ENCODE measurements at places on chromosomes 5 and 9. TPM values are rescaled to one million over a fixed set of nuclear protein-coding genes. Genes with fewer than 3 reads are reported as not detected.

The PCDHGB3 gene
- total RNA-seq = 2.6 TPM

DNA sequence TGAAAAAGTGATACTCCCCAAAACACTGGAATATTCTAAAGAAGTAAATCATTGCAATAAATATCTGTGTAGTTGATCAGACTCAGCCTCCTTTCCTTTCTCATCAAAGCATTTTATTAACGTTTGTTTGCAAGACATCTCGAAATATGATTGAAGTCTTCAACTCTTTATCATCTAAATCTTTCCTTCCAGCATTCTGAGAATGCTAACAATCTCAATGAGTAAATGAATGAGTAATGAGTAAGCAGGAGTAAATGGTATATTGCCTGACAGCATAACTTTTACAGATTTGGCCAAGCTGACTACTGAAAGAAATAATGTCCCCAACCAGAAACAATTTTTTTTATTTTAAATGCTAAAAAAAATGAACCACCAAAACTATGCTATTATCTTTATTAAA lies 157.1 kb downstream of the SLCO4C1 start:
- no peak for DNase-seq

DNA sequence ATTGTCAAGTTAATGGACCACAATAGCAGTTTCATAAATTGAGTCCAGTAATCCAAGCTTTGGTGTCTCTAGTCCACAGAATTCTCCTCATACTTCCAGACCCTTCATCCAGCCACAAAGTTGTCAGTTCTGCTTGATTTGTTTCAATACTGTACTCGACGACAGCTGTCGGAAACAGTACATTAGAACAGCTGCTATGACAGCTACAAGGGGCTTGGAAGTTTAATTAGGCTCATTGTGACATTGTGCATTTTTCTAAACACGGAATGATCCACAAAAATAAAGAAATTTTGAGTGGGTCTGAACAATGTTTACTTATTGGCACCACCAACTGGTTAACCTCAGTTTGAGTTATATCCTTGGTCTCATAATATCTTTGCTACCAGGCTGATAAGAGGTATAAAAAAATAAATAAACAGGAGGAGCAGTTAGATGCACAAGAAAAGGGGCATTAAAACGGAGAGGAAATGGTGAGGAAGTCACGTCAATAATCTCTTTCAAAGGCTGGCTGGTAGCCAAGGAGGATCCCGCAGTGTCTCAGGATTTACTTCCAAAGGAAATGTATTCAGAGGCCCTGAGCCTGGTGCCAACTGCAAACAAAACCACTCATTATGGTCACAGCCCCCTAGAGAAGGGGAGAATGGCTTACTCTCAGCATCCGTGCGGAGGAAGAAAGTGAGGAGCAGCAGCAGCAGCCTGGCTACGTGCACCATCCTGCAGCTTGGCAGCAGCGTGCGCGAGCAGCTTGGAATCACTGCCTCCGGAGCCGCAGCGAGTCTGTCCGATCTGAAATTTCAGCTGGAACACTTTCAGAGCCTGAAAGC lies 933.8 kb upstream of the DMAC1 start:
- DNase-seq = no peak

- DNase-seq = no peak
These were observed 9.8 kb upstream of the SYNPO start for GRCh38 chr5:150630461-150631325.

DNA sequence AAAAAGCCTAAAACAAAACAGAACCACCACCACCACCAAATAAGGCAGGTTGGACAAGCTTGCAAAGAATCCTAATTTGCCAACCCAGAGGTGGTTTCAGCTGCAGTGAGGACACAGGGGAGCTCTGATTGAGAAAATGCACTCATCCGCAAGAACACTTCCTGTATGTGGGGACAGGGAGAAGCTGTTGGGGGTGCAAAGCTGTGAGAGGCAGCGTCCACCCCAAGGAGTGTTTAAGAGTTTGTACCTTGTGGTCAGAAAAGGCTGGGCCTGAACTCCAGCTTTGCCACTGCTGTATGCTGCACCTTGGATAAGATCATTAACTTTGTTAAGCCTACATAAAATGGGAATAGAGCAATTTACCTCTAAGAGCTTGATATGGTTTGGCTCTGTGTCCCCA lies 511.7 kb downstream of the BNC2 start:
- no peak for DNase-seq

DNA sequence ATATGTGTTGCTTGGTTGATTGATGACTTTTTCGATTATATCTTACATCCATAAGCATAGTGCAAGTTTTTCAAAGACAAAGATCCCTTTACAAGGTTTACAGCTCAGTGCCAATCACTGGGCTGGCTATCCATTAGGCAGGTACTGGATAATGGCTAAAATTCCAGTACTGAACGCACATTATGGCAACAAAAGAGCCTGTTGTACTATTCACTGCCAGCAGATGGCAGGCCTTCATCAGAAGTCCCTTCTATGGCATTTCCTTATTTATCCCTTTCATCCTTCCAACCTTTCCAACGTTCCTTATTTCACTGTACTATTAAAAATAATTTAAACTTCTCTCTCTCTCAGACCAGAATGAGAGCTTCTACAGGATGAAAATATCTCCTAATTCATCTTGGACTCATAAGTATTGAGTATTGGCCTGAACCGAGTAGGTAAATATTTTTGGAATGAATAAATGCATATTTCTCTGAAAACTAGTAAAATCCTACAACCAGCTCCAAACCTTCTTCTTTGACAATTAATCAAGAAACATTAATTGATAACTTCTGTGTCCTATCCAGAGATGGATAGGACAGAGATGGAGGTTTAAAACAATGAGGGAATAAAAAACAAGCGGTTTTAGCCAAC lies 6.7 kb upstream of the WNT8A start:
- DNase-seq = peak; percentile 66

DNA sequence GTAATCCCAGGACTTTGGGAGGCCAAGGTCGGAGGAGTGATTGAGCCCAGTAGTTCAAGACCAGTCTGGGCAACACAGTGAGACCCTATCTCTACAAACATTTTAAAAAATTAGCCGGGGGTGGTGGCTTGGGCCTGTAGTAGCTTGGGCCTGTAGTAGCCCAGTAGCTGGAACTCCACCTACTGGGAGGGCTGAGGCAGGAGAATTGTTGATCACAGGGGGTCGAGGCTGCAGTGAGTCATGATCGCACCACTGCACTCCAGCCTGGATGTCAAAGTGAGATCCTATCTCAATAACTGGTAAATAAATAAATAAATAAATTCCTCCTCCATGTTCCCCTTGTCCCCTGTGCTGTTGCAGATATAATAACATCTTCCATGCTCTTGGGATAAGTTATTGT lies 14.3 kb downstream of the VCAN start:
- DNase-seq = no peak

Measured in omental fat pad (tissue), 4 donors.